Suppressor macrophage treated with lipopolysaccharide for 1 hour (primary cell): ENCODE measurements at places on chromosomes 7 and 10.
A peak's percentile ranks its signal among the peaks of the same experiment; 100 is the strongest.

DNA sequence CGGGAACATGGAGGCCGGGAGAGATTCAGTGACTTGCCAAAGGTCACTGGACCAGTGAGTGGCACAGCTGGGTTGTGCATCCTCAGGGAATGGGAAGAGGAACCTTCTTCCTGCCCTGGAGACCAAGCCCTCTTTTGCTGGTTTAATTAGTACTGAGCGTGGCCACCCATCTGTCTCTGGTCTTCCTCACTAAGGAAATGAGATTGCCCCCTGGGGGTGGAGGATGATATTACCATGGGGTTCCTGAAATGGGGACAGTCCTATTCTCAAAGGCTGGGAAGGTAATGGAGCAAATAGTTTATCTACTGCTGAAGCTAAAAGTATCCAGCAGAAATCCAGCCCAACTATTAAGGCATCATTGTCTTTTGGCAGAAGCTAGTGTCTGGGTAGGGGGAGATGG is 98.6 kb upstream of the FGFR2 start:
- DNase-seq: no peak

- no peak for DNase-seq
Measured at GRCh38 chr7:27112955-27113949, 10.8 kb upstream of the HOXA2 start.

- no peak for DNase-seq
Measured at GRCh38 chr7:13097499-13097898, 410.1 kb downstream of the ARL4A start.

DNA sequence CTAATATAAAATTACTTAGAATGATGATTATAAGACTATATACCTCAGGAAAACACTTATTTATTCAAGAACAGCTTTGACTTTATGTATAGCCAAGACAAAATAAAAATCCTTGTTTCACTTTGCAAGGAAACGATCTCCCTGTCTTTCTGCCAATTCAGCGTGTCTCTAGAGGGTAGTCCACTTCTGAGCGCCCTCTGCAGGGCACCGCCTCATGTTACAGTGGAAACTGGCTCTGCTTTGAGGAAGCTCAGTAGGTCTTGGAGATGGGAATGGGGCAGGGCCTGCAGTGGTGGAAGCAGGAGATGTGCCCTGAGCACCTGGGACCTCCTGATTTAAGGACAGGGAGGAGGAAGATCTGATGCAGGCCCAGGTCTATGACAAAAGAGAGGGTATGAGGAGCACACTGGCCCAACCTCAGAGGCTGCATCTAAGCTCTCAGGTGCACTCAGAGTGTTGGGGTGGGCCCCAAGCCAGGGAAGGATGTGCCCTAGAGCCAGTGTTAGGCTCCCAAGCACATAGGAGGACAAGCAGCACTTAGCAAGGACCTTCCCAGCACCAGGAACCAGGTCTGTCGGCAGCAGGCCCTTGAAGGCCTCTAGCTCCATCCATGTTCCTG is 481.0 kb downstream of the TNS3 start:
- DNase-seq: peak; percentile 67

DNA sequence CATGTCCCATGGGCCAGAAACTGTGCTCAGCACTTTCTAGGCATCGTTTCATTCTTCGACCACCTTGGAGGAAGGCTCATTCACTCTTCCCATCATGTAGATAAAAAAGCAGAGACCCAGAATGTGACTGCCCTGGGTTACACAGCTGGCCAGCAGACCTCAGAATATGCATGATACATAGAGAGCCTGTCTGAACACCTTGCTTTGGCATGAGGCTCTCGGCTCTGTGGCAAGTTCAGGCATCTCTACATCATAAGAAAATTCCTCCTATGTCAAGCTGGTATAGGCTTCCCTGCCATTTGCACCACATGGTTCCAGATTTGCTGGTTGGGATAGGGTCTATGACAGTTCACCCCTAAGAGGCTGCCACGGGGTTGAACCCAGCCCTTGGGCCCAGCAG is 134.1 kb downstream of the CDH23 start:
- no peak for DNase-seq

GRCh38 chr7:83486536-83486935 is 162.4 kb downstream of the SEMA3E start:
- DNase-seq: no peak

GRCh38 chr7:2983586-2983985 is 60.1 kb downstream of the CARD11 start:
- no peak for DNase-seq

DNA sequence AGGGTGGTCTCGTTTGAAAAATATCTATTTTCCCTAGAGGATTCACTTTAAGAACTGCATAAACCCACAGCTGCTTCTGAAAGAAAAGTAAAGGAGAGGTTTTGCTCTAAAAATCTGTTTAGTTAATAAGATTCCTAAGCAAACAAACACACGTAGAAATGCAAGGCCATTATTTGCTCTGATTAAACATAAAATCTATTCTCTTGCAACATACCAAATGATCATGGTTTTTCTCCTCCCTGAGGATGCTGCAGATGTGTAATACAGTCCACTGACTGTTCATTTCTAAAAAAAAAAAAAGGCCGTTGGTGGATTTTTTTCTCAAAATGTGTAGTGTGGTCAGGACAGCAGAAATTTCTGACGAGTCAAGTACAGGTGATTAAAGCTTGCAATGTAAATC is 98.6 kb downstream of the BUB3 start:
- DNase-seq: no peak

DNA sequence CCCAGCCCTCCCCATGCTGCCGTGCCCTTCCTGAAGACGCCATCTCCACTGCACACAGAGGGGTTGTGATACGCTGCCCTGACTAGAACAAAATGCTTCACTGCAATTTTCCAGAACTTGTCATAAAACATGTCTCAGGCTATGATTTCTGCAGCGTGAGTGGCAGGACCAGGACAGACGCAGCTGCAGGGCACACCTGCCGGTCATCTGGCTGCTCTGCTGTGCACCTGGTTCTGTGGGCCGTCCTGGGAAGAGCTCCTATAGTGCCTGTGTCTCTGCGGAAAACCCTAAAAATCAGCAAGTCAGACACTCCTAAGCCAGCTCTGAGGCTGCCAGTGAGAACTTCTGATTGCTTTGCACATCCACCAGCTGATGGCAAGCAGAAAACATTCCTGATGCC is 39.7 kb upstream of the DIP2C start:
- DNase-seq: no peak

DNA sequence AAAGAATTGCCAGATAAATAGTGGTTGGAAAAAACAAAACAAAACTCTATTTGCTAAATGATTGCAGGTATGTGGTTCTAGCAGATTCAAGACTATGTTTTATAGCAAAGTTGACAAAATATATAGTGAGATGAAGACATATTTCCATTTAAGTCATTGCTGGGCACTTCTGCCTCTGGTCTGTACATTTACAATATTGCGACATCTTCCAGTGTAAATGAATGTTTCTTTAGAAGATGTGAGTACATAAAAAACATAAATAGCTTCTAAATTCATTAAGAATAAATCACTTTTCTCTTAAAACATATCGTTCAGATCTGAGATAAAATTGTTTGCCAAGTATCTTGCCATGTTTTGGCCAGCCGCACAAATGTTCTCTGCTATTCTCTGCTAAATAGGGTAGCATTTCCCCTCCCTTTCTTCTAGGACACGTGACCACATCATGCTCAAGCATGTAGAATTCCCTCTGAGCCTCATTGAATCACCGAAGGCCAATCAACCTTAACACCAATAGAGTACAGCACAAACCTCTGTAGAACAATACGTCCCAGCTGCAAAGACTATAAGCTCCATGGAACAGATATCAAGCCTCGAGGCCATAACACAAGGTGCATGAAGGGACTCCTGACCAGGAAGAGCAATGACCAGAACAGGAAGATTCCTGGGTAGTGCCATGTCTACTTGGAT is 1173.3 kb downstream of the GATA3 start:
- DNase-seq: no peak

GRCh38 chr10:73768881-73769280 is 13.0 kb upstream of the CHCHD1 start:
- no peak for DNase-seq

GRCh38 chr7:113179313-113179712 is 61.0 kb upstream of the SMIM30 start:
- no peak for DNase-seq

GRCh38 chr10:22931948-22932347 is 4.1 kb downstream of the ARMC3 start:
- no peak for DNase-seq

GRCh38 chr10:119414081-119414611 is 128.4 kb downstream of the RGS10 start:
- no peak for DNase-seq

DNA sequence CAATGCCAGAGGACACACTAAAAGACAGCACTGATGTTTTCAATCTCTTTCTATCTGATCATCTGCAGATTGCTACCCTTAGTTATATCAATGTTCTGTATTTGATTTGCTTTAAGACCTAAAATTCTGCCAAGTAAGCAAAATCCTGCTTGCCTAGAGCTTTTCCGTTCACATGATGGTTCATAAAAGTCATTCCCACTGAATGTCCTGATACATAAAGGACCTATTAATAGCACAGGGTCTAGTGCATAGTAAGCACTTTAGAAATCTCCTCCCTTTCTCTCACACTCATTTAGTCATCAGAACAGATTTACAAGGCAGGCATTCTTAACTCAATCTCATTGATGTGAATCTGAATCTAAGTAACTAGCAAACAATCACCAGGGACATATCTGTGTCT is 68.8 kb downstream of the PCGF5 start:
- no peak for DNase-seq

- no peak for DNase-seq
Measured at GRCh38 chr7:81155654-81156373, 237.0 kb upstream of the SEMA3C start.

DNA sequence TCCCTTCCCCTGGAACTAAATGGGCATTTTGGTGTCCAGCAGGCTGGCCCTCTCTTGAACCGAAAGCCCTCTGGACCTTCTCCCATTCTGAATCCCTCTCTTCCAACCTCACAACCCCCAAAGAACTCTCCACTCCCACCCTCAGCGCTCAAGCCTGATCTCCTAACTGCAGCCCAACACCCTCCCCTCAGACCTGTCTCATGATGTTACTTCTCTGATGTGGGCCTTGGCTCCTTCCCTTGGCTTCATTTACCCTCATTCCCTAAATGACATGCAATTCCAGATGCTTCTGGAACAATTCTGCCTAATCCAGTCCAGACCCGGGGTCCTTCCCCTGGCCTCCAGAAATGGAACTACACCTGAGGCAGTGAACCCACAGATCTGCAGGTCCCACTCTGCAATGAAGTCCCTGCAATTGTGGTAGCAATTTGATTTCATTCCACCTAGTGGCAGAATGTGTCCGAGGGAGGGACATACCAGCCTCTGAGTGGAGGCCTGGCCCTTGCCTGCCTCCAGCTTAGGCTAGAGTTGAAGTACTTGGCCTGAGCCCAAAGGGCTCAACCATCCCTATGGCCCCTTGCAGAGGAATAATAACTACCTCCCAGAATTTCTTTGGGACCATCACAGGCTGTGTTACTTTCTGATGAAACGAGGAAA is 4.1 kb upstream of the CEP41 start:
- DNase-seq: no peak

DNA sequence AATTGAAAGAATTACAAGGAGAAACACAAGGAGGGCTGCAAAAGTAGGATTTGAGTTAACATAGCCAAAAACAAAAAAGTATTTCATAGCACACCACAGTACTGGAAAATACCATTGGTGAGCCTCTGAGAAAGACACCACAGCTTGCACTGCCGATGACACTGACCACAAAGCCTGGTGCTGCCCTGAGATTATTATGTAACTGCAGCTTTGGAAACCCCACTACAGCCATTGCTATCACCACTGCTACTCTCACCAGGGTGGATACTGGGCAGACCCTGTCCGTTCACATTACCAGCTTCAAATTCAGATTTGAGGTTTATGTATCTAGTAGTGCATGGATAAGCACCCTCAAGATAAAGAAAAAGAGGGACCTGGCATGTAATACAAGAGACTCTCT is 1246.7 kb upstream of the SORCS1 start:
- DNase-seq: peak; percentile 22
